ENCODE measurements at places on chromosomes 2 and 18.
A peak's percentile ranks its signal among the peaks of the same experiment; 100 is the strongest.

- no peak for DNase-seq
- H3K4me1 ChIP-seq: peaks cover 13% of the 10 kb centered on the region
- H3K27me3 ChIP-seq: no peaks in the 10 kb centered on the region
- H3K4me3 ChIP-seq: peak overlapping the region; percentile 99
Observed at GRCh38 chr2:47782381-47782670, 619 bp upstream of the MSH6 start.

GRCh38 chr2:176677746-176678265 lies 408.6 kb downstream of the MTX2 start:
- peaks cover 24% of the 10 kb centered on the region for H3K27me3 ChIP-seq
- H3K4me3 ChIP-seq: no peak overlapping the region
- H3K27ac ChIP-seq: no peak overlapping the region
- no peaks in the 10 kb centered on the region for H3K36me3 ChIP-seq

- DNase-seq: no peak
- no peaks in the 10 kb centered on the region for H3K36me3 ChIP-seq
- no peak overlapping the region for H3K4me3 ChIP-seq
- peaks cover 9% of the 10 kb centered on the region for H3K27me3 ChIP-seq
- H3K27ac ChIP-seq: no peak overlapping the region
Observed at GRCh38 chr18:75362435-75362834, 65.1 kb downstream of the SMIM21 start.

GRCh38 chr18:8288472-8289195 lies 320.6 kb upstream of the RAB12 start:
- no peaks in the 10 kb centered on the region for H3K4me1 ChIP-seq
- no peak for DNase-seq
- no peak overlapping the region for H3K4me3 ChIP-seq
- H3K27me3 ChIP-seq: peaks cover 5% of the 10 kb centered on the region

All from stimulated activated naive B cell treated with anti-CD40 and anti-IgM and Interleukin-4, amounts not matched to agents 10 μg/mL and 1 μg/mL and 100 μg/mL, for 72 hours (primary cell).